ENCODE measurements at places on chromosomes 11 and 22. TPM values are rescaled to one million over a fixed set of nuclear protein-coding genes. Genes with fewer than 3 reads are reported as not detected.

GRCh38 chr11:45031912-45032519 is 81.3 kb upstream of the TP53I11 start:
- peaks cover 23% of the 10 kb centered on the region for H3K27me3 ChIP-seq
- no peaks in the 10 kb centered on the region for H3K36me3 ChIP-seq
- DNase-seq, result no peak
- no peak overlapping the region for H3K4me3 ChIP-seq
- H3K4me1 ChIP-seq, result no peaks in the 10 kb centered on the region

MIF gene
- total RNA-seq, result 1,511 TPM

- no peak overlapping the region for H3K4me3 ChIP-seq
- no peak overlapping the region for H3K27ac ChIP-seq
- H3K36me3 ChIP-seq, result no peaks in the 10 kb centered on the region
- peaks cover 13% of the 10 kb centered on the region for H3K4me1 ChIP-seq
Measured at GRCh38 chr11:1203505-1204271, 19.2 kb upstream of the MUC5B start.

- no peak overlapping the region for H3K27ac ChIP-seq
- no peaks in the 10 kb centered on the region for H3K27me3 ChIP-seq
- peaks cover 28% of the 10 kb centered on the region for H3K4me1 ChIP-seq
- no peak overlapping the region for H3K4me3 ChIP-seq
Measured at GRCh38 chr11:34298871-34299270, 58.9 kb downstream of the ABTB2 start.

LSP1 gene
- total RNA-seq, result 1.3 TPM

- peaks cover 45% of the 10 kb centered on the region for H3K4me1 ChIP-seq
- H3K4me3 ChIP-seq, result no peak overlapping the region
- no peak for DNase-seq
- H3K36me3 ChIP-seq, result no peaks in the 10 kb centered on the region
Measured at GRCh38 chr11:70141486-70142220, 61.4 kb upstream of the FADD start.

DNA sequence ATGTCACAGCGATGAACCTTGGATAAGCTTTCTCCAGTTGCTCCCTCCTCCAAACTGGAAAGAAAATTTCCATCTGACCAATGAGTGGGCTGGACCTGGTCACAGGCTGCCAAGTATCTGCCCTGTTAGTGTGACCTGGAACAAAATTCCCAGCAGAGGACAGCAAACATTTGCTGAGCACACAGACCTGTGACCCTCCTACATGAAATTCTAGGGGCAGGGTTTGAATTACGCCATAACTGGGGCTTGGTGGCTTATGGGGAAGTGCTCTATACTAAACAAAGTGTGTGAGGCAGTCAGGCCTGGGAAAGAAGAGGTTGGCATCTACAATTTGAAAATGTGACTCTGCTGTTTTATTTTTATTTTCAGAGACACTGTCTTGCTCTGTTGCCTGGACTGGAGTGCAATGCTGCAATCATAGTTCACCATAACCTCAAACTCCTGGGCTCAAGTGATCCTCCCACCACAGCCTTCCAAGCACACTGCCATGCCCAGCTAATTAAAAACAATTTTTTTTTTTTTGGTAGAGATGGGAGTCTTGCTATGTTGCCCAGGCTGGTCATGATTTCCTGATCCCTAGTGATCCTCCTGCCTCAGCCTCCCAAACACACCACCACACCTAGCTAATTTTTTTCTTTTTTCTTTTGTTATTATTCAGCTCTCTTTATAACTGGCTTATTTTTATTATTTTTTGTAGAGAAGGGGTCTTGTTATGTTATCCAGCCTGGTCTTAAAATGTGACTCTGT is 13.6 kb upstream of the XBP1 start:
- no peaks in the 10 kb centered on the region for H3K36me3 ChIP-seq
- H3K4me1 ChIP-seq, result 0 out of 2 replicates have a peak, but pooled peaks cover 3% of the 10 kb centered on the region
- H3K27ac ChIP-seq, result no peak overlapping the region
- no peak overlapping the region for H3K4me3 ChIP-seq
- no peaks in the 10 kb centered on the region for H3K27me3 ChIP-seq
- no peak for DNase-seq

ABTB2 gene
- total RNA-seq, result 6.8 TPM

MIAT gene
- total RNA-seq, result 0.54 TPM

- no peaks in the 10 kb centered on the region for H3K4me1 ChIP-seq
- H3K36me3 ChIP-seq, result no peaks in the 10 kb centered on the region
Measured at GRCh38 chr11:101748572-101749344, 165.0 kb upstream of the TRPC6 start.

CYTH4 gene
- 3.8 TPM for total RNA-seq

DNA sequence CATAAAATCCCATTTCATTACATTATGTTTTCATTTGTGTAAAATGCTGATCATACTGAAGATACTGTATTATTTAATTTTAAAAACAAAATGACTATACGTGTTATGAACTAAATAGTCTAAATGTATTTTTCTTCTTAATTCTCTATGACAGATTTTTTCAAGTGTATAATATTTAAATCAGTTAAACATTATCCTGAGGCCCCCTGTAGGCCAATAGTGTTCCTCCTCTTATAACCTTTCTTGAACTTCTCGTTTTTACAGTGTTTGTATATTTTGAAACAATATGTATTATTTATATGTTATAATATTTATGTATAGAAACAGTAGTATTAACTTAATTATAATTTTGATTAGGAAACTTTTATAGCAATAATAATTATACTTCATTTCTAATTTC is 151.1 kb upstream of the CHORDC1 start:
- no peak for DNase-seq
- H3K4me3 ChIP-seq, result no peak overlapping the region
- no peak overlapping the region for H3K27ac ChIP-seq
- H3K27me3 ChIP-seq, result no peaks in the 10 kb centered on the region

PIH1D2 gene
- 1.6 TPM for total RNA-seq

DNA sequence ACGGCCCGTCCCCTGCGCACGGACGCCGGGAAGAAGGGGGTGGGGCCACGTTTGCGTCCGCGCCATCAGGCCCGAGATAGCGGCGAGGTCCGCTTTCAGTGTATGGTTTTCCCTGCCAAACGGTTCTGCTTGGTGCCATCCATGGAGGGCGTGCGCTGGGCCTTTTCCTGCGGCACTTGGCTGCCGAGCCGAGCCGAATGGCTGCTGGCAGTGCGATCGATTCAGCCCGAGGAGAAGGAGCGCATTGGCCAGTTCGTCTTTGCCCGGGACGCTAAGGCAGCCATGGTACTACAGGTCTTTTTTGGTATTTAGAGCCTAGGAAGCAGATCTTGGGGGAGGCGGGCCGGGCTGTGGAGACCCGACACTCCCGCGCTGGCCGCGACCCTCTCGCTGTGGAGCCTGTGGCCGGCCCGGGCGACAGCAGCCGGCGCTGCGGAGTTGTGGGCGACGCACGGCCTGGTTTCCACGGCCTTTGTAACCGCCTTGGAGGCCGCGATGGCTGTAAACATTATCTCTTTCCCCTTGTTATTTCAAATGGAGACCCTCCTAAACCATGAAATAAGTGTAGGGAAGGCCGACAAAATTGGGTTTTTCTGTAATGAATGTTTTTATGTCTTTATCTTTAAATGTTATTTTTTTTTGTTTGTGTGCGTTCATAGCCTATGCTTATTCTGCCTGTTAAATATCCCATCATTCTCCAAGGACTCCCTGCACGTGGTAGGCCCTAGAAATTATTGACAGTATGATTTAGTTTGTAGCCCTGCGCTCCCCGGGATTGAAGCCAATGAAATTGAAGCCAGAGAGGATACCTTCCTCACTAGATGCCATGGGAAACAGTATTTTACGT is at the start of gene AASDHPPT:
TSS of gene AASDHPPT (plus strand) at position 54 of the 847 bp plus-strand sequence. CDS start at position 103, 49 bp downstream.
- H3K4me3 ChIP-seq, result peak within 1 kb of the TSS; percentile 80
- H3K4me1 ChIP-seq, result peaks cover 6% of the 10 kb centered on the region
- H3K27ac ChIP-seq, result peak within 1 kb of the TSS; percentile 86
- H3K27me3 ChIP-seq, result no peaks in the 10 kb centered on the region

DNA sequence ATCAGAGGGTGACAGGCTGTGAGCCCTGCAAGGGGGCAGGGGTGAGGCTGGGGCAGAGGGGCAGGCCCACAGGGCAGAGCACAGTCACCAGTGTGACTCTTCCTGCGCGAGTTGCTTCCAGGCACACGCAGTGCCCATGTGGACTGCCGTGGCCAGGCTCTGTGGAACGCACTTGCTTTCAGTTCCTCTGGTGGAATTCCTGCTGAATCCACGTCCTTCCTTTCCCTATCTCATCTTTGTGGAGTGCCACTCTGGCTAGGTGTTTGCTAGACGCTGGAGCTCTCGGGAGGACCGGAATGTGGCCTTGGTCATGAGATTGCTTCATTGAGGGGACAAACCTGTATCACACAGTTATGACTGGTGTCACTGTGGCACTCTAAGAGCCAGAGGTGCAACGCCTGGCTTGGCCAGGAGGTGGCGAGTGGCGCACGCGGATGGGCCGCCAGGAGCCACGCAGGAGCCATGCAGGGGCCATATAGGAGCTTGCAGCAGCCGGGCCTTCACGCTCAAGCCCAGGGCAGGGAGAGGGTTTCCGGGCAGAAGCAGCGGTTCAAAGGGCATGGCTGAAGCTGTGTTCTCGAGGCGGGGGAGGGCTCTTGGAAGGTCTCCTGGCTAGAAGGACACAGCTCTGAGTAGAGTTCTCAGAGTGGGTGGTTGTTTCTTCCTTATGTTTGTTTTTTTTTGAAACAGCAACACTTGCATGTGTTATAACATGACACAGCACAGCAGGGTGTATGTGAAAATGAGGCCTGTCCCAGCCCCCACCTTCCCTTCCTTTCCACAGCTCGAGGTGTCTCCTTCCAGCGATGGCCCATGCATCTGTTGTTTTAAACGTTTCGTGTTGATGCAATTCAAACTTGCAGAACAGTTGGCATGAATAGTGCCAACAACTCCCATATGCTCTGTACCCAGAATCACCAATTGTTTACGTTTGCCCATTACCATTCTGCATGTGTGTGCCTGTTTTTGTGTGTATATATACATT is 36.2 kb downstream of the TBC1D22A start:
- H3K4me3 ChIP-seq, result no peak overlapping the region
- H3K27ac ChIP-seq, result 0 out of 2 replicates have a peak overlapping the region, but pooled peaks have one; percentile 18
- peaks cover 11% of the 10 kb centered on the region for H3K36me3 ChIP-seq
- DNase-seq, result peak; percentile 29
- H3K4me1 ChIP-seq, result peaks cover 18% of the 10 kb centered on the region
- no peaks in the 10 kb centered on the region for H3K27me3 ChIP-seq

CHKB gene
- total RNA-seq, result 55.1 TPM

CNTF gene
- total RNA-seq, result 2.3 TPM

SCGB1C1 gene
- not detected for total RNA-seq

Data from HCT116 (cell line).